ENCODE measurements at places on chromosomes 5 and 9.

DNA sequence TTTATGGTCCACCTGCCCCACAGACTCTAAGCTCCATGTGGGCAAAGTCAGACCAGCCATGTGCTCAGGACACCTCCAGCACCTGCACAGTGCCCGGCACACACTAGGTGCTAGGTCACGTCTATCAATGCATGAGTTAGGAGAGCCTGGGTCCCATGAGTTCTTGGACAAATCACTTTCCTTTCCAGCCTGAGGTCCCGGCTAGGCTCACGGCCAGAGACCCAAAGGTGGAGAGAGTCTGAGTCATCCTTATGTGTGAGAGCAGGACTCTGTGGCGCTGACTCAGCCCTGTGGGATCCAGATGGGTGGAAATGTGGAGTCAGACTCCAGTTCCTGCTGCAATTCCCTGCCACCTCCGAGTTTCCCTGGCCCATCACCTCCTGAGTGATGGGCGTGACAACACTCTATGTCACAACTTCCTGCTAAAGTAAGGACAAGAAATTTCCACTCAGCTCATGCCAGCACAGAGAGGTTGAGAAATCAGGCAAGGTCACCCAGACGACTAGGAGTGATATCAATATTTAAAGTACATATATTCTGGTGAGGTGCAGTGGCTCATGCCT, 2.5 kb upstream of the ST6GALNAC4 start:
- no peak for DNase-seq

GRCh38 chr5:30747412-30747811, 446.1 kb upstream of the CDH6 start:
- DNase-seq: no peak

DNA sequence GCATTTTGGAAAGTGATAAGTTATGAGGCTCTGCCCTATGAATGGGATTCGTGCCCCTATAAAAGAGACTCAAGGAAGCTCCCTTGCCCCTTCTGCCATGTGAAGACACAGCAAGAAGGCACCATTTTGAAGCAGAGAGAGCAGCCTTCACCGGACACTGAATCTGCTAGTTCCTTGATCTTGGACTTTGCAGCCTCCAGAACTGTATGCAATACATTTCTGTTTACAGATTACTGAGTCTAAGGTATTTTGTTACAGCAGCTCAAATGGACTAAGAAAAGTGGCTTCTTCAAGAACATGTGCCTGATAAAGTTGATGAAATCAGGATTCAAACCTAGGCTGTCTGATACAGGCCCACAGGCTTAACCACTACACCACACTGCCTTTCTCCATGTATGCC, 131.6 kb upstream of the MAP3K1 start:
- DNase-seq: no peak

- no peak for DNase-seq
Measured at GRCh38 chr9:109248133-109248581, 72.7 kb downstream of the EPB41L4B start.

- DNase-seq: no peak
Measured at GRCh38 chr5:111235635-111236034, 11.5 kb downstream of the CAMK4 start.

DNA sequence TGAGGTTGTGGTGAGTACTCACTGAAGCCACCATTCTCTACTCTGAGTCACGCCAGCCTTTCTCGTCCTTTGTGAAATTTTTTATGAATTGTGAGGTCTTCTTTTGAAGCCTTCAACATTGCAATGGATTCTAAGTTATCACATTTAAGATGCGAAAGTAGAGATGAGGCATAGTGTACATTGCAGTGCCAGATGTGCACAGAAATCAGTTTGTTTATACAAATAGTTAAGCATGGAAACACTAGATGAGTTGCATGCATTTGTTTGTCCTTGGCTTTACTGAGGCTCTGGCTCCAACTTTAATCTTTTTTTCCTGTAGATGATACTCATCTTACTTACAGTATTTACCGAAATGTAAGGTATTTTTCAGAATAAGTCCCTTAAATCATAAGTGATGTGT, 453.7 kb upstream of the RIOK2 start:
- DNase-seq: no peak

DNA sequence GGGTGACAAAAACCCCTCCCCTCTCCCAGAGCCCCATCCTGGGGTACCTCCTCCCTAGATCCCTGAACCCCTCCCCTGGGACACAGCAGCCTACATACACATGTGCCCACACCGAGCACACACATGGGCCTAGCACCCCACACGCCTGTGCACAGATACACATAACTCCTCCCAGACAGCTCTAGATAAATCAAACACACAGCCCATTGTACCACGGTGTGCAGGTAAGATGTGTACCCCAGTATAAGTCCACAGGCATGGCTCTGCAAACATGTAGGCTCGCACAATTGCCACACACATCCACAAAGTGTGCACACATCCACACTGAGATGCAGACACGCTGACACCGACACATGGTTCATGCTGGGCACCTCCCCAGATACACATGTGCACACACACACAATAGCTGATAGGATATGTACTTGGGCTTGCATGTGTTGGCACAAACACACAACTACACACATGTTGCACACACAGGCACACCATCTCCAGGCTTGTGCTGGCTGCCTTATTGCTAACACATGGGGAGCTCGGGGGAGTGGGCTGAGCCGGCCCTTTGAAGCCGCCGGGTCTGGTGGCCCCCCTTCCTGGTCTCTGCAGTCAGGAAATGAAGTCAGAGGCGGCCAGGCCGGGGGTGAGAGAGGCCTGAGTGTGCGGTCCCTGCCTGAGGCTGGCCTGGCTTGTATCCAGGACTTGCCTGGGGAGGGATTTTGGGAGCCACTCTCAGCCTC, 30.2 kb downstream of the GOLGA2 start:
- no peak for DNase-seq

GRCh38 chr5:165161204-165161603, 1655.8 kb downstream of the MAT2B start:
- no peak for DNase-seq

- DNase-seq: no peak
Measured at GRCh38 chr5:104754311-104754995, 1191.9 kb upstream of the NUDT12 start.

GRCh38 chr5:54113060-54113459, 197.3 kb downstream of the ARL15 start:
- DNase-seq: no peak

DNA sequence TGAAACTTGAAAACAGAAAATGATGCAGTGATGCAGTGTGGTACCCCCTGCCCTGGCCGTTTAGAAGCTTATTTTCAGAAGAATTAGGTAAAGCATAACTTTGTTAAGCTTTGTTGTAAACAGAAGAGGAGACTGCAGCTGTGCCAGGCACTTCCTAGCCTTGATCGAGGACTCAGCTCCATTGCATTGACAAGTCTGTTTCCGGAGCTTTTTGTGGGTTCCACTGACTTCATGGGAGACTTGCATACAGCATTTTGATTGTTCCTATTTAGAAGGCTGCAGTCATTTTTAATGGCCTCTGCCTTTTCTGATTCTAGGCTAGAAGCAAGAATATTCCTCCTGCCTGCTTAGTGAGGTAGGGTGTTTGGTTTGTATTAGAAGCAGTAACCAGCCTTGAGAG, 12.3 kb downstream of the MVB12B start:
- no peak for DNase-seq

GRCh38 chr5:67942421-67942820, 273.1 kb upstream of the PIK3R1 start:
- DNase-seq: no peak

GRCh38 chr9:124342402-124342775, 72.9 kb downstream of the PSMB7 start:
- DNase-seq: no peak

DNA sequence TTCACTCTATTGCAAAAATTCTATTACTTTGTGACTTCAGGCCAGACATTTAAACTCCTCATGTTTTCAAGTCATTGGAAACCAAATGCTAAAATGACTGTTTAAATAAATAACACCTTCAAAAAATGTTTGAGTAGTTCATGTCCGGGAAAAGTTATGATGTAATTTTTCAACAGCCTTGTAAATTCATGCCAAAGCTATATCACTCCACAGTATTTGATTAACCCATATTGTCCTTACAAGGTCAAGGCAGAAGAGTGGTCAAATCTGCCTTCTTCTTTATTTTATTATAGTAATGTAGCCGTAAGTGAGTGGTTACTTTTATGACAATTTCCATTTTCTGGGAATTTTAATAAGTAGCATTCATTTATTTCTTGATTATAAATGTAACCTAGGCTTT, 72.8 kb downstream of the ADCY2 start:
- no peak for DNase-seq

GRCh38 chr5:167167191-167167795, 1124.2 kb upstream of the WWC1 start:
- DNase-seq: no peak
